ENCODE measurements at places on chromosomes 4 and X.

- H3K27ac ChIP-seq, result no peak overlapping the region
- DNase-seq, result no peak
- no peaks in the 10 kb centered on the region for H3K36me3 ChIP-seq
Measured at GRCh38 chr4:13783800-13784411, 156.4 kb upstream of the BOD1L1 start.

DNA sequence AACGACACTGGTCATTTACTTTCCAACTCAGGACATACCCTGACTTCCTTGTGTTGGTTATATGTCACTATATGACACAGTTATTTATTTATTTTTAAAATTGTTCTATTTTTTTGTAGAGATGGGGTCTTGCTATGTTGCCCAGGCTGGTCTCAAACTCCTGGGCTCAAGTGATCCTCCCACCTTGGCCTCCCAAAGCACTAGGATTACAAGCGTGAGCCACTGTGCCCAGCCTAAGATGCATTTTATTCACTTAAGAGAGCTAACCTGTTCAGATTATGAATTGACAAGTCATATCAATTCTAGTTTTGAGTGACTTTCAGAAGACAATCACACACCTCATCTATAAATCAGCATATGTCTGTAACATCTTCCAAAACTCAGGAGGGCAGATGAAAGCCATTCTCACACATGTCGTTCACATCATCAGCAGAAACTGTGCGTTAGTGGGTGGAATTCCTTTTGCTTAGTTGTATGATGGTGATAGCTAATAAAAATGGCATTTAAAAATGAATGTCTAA, 9.4 kb upstream of the RHOH start:
- H3K4me3 ChIP-seq, result no peak overlapping the region
- no peaks in the 10 kb centered on the region for H3K27me3 ChIP-seq
- peaks cover 53% of the 10 kb centered on the region for H3K4me1 ChIP-seq
- no peak overlapping the region for H3K27ac ChIP-seq

DNA sequence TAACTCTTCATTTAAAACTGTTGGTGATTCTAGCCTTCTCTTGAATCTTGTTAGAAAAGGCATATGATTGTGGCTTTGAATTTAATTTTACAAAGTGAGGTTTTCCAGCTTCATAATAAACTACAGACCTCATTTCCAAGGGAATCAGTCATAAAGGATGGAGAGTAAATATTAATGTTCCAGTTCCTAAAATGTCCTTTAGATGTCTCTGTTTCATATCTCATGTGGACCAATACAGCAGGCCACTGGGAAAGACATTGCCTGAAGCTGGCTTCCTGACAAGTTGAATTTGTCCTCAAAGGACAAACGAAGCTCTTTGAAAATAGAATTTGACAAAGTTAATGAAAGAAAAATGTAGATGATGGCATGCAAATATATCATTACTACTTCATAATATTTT, 125.4 kb downstream of the ZNF330 start:
- no peak overlapping the region for H3K27ac ChIP-seq
- H3K4me3 ChIP-seq, result no peak overlapping the region
- no peak for DNase-seq
- H3K36me3 ChIP-seq, result no peaks in the 10 kb centered on the region
- H3K4me1 ChIP-seq, result no peaks in the 10 kb centered on the region

- DNase-seq, result no peak
- H3K36me3 ChIP-seq, result peaks cover 2% of the 10 kb centered on the region
- H3K27ac ChIP-seq, result no peak overlapping the region
- peaks cover 7% of the 10 kb centered on the region for H3K27me3 ChIP-seq
Measured at GRCh38 chr4:82770607-82771006, 28.0 kb downstream of the SCD5 start.

GRCh38 chrX:3393178-3393577, 46.7 kb upstream of the MXRA5 start:
- no peak overlapping the region for H3K27ac ChIP-seq
- no peaks in the 10 kb centered on the region for H3K4me1 ChIP-seq
- DNase-seq, result no peak
- no peak overlapping the region for H3K4me3 ChIP-seq
- H3K27me3 ChIP-seq, result no peaks in the 10 kb centered on the region

DNA sequence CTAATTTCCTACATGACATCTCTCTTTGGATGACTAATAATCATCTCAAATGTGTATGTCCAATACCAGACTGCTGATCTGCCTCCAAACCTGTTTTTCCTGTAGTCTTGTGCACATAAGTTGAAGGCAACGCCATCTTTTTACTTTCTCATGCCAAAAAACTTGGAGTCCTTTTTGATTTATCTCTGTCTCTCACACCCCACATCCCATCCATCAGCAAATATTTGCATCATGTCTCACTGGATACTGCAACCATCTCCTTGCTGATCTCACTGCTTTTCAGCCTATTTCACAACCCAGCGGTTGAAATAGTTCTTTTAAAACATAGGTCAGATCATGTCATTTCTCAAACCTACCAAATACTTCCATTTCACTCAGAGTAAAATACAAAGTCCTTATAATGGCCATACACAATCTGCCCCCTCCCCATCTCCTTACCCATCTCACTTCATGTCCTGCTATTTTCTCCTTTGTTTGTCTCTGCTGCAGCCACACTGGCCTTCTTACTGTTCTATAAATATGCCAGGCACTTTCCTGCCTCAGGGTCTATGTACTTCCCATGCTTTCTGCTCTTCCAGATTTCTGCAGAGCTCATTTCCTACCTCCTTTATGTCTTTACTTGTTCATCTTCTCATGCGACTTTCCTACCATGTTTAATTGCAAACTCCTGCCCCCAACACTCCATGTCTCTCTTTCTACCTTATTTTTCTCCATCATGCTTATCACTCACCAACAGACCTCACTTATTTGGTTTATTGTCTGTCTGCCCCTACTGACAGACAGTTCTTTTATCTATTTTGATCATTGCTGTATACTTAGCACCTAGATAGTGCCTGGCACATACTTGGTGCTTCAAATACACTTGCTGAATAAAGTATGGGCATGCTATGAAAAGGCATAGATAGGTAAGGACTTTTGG, 98.8 kb downstream of the ANXA3 start:
- DNase-seq, result no peak
- H3K4me3 ChIP-seq, result no peak overlapping the region
- no peaks in the 10 kb centered on the region for H3K4me1 ChIP-seq
- no peaks in the 10 kb centered on the region for H3K27me3 ChIP-seq
- H3K36me3 ChIP-seq, result no peaks in the 10 kb centered on the region
- H3K27ac ChIP-seq, result no peak overlapping the region
